HCT116 (cell line): ENCODE measurements at places on chromosomes 2 and 18. TPM values are rescaled to one million over a fixed set of nuclear protein-coding genes. Genes with fewer than 3 reads are reported as not detected.

The CGREF1 gene
- total RNA-seq: 4.0 TPM

DNA sequence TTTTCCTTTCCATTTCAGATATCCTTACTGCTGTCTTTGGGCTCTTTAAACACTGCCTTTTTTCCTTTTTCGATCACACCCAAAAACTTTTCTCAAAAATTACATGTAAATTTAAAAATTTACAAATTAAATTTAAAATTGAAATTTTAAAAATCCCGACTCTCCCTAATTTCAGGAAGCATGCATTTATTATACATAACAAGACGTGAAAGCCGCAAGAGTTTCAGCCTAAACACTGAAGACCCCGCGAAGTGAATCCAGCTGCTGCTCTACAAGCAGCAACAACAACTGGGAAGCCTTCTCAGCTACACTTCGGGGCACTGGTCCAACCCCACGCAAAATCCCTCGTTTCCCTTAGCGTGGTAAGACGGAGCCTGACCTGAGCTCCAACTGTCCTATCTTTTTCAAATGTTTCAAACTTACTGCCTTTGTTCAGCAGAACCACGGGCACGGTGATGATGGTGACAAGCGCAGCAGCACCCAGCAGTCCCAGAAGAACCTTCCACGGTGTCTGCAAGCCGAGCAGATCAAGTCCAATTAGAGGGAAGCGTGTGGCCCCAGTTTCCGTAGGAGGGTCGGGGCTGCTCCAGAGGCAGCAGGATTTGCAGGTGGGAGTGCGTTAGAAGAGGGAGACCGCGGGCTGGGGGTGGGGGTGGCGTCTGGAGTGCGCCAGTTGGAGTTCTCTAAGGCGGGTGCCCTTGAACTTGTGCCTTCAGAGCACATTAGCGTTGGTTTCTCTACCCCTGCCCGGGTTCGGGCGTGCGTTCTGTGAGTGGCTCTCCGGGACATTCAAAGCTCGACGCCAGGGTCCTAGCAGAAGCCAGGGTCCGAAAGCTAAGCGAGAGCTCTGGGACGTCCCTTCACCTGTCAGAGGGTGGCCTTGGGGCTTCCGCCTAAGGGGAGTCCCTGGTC lies 783 bp downstream of the DPP4 start:
- H3K4me3 ChIP-seq: peak overlapping the region; percentile 53
- no peak for DNase-seq
- no peaks in the 10 kb centered on the region for H3K36me3 ChIP-seq
- H3K27ac ChIP-seq: no peak overlapping the region; the same call in 1 of the 2 replicates

- H3K36me3 ChIP-seq: peaks cover 36% of the 10 kb centered on the region
- H3K4me1 ChIP-seq: no peaks in the 10 kb centered on the region
- no peak overlapping the region for H3K4me3 ChIP-seq
- no peaks in the 10 kb centered on the region for H3K27me3 ChIP-seq
- H3K27ac ChIP-seq: no peak overlapping the region
Measured at GRCh38 chr2:232809349-232810124, 33.2 kb upstream of the KCNJ13 start.

- H3K4me3 ChIP-seq: no peak overlapping the region
- no peak overlapping the region for H3K27ac ChIP-seq
- DNase-seq: peak; percentile 53
Measured at GRCh38 chr18:46632401-46633071, 24.5 kb downstream of the LOXHD1 start.

GRCh38 chr18:9787712-9788111 lies 79.6 kb downstream of the RAB31 start:
- DNase-seq: no peak
- no peaks in the 10 kb centered on the region for H3K27me3 ChIP-seq
- H3K27ac ChIP-seq: no peak overlapping the region
- no peak overlapping the region for H3K4me3 ChIP-seq
- peaks cover 6% of the 10 kb centered on the region for H3K4me1 ChIP-seq
- no peaks in the 10 kb centered on the region for H3K36me3 ChIP-seq

DNA sequence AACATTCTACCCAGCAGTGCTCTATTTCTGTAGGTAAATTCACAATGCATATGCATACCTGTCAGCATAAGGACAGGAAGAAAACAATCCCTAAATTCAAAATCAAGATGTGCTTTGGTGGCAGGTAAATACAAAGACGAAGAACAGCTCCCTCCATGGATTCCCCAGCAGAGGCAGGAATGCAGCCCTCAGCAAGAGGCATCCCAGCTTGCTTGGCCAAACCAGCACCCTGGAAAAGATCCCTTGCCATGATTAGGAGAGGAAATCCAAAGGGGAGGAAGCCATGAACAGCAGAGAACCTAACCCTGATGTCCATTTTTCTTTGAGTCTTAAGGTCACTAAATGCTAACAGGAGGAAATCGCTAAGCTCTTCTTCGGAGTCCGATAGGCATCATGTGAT lies 91.2 kb downstream of the KCTD1 start:
- no peak overlapping the region for H3K4me3 ChIP-seq
- no peaks in the 10 kb centered on the region for H3K27me3 ChIP-seq
- H3K4me1 ChIP-seq: peaks cover 19% of the 10 kb centered on the region
- DNase-seq: no peak

DNA sequence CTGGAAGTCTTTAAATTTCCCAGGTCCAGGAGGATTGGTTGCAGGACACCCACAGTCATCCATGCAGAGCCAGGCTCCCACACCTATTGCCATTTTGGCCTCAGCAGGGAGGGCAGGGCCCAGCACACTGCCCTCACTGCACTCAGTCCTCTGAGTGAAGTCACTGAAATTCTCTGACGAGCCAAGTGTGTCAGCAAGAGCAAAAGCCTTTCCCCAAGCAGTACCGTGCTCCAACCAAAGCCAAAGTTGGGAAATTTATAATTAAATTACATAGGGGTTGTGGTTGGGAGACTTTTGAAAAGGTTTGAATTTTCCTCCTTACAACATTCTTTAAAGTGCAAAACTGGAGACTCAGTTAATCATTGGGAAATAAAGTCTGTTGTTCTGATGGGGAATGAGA lies 98.5 kb upstream of the CD226 start:
- peaks cover 8% of the 10 kb centered on the region for H3K4me1 ChIP-seq
- H3K36me3 ChIP-seq: peaks cover 3% of the 10 kb centered on the region; the same call in 1 of the 2 replicates
- no peak overlapping the region for H3K27ac ChIP-seq
- H3K27me3 ChIP-seq: no peaks in the 10 kb centered on the region
- DNase-seq: no peak
- no peak overlapping the region for H3K4me3 ChIP-seq

DNA sequence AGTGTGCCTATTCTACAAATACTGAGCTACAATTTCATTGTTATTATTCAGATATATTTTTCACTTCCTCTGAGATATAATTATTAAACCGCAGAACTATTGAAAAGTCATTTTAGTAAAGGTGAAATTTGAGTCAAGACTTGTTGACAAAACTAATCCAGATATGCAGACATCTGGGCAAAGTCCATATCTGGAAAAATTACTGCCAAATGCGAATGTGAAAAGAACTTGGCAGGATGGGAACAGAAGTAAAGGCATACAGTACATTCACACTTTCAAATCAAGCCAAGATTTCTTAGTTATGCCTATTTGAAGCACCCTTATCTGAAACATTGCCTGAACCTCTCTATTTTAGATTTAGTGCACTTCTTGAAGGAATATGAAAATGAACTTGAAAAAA lies 923.6 kb downstream of the CCDC85A start:
- no peaks in the 10 kb centered on the region for H3K27me3 ChIP-seq
- H3K4me1 ChIP-seq: no peaks in the 10 kb centered on the region
- no peaks in the 10 kb centered on the region for H3K36me3 ChIP-seq
- no peak overlapping the region for H3K4me3 ChIP-seq
- no peak overlapping the region for H3K27ac ChIP-seq
- no peak for DNase-seq

DNA sequence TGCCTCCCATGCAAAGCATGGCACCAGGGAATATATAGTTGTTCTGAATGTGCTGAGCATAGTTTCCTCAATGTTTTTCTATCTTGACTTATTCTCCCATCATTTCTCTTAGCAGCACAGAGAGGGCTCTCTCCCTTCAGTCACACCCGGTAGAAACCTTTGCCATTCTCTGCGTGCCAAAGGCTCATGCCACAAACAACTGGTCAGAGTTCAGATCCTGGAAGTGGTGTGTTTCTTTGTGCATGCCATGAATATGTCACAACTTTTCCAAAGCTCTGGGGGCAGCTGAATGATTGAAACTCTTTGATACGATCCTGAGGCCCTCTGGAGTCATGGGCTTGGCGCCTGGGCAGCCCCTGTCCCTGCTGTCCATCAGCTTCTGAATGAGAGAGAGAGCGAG lies 28.0 kb upstream of the EDAR start:
- no peaks in the 10 kb centered on the region for H3K36me3 ChIP-seq
- DNase-seq: no peak
- peaks cover 2% of the 10 kb centered on the region; the same call in 1 of the 2 replicates for H3K4me1 ChIP-seq
- H3K27me3 ChIP-seq: peaks cover 11% of the 10 kb centered on the region; the same call in 1 of the 2 replicates
